NCI-H1092 treated with DMSO at 0.1 percent for 48 hours (cell line): ENCODE measurements at places on chromosomes 13 and 19.

GRCh38 chr19:44517146-44517545, 12.3 kb downstream of the CEACAM20 start:
- DNase-seq: no peak

DNA sequence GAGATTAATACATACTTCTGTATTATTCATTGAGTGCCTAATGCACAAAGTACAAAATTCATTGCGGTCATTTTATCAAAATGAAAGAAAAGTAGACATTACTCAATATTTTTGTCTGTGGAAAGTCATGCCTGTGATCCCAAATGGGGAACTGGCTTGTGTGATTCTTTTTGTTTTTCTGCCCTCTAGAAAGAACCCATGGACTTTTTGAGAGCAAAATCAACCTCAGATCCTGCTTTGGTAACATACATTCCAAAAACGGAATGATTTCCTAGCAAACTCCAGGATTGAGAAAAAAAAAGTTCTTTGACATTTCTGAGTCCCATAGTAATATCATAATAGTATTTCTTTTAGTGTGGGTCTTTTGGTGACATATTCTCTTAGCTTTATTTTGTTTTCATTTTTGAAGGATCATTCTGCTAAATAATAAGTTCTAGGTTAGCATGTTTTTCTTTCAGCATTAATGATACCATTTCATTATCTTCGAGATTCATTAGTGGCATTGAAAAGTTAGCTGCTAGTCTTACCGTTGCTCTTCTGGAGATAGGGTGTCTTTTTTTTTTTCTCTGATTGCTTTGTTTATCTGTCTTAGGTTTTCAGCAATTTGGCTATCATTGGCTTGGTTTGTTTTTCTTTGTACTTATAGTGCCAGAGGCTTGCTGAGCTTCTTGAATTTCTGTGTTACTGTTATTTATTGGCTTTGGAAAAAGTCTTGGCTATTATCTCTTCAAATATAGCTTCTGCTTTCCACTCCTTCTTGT, 102.4 kb upstream of the CSNK1A1L start:
- no peak for DNase-seq

- no peak for DNase-seq
Observed at GRCh38 chr19:2336528-2337328, 8.2 kb downstream of the SPPL2B start.

DNA sequence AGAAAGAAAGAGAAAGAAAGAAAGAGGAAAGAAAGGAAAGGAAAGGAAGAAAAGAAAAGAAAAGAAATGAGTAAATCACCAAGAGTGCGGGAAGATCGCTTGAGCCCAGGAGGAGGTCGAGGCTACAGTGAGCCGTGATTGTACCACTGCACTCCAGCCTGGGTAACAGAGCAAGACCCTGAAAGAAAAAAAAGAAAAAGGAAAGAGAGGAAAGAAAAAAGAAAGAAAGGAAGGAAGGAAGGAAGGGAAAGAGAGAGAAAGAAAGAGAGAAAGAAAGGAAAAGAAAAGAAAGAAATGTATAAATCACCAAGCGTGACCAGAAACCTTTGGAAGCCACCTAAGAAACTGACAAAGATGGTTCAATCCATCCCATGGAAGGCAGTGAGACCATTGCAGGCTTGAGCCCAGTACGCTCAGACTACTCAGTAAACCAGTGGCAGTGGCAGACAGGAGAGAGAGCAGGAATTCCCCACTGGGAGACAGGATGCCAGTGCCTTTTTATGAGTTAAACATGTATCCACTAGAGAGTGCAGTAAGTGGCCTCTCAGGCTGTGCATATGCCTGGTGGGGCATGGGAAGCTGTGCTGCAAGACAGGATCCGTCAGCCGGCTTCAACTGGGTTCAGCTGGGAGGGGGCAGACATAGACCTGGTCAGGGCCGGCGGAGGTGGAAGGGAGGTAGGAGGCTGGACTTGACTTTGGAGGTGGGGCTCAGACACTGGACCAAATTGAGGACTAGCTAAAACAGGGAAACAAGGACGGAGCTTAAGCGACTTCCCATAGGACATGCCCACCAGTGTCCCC, 4.8 kb downstream of the GPR42 start:
- no peak for DNase-seq

GRCh38 chr13:83532809-83533208, 349.5 kb downstream of the SLITRK1 start:
- DNase-seq: no peak

DNA sequence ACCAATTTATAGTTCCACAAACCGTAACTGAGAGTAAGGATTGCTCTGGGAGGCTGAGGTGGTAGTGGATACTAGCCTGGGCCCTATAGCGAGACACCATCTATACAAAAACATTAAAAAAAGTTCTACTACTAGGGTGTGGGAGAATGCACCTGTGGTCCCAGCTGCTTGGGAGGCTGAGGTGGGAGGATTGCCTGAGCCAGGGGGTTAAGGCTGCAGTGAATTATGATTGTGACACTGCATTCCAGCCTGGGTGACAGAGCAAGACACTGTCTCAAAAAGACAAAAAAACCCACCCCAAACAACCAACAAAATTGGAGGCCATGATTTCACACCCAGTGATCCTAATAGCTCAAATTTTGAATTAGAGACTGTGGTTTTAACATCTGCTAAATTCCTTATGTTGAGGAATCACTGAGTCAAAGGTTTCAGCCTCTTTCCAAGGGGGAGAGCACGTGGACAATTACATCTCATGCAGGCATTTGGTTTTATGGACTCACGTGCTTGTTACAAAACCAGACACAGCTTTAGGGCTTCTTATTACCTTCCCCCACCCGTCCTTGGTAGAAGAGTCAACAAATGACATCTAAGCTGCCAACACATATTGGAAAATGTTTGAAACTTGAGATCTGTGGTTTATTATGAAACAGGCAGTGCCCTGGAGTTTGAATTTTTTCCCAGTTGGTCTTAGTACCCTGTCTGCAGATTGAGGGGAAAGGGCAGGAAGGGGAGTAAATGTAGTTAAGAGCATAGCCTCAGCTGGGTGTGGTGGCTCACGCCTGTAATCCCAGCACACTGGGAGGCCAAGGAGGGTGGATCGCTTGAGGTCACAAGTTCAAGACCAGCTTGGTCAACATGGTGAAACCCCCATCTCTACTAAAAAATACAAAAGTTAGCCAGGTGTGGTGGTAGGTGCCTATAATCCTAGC, 18.5 kb downstream of the CYP2A6 start:
- no peak for DNase-seq

GRCh38 chr13:109383683-109384082, 402.7 kb downstream of the IRS2 start:
- DNase-seq: no peak

- DNase-seq: no peak
Observed at GRCh38 chr13:78238911-78239310, 320.3 kb upstream of the EDNRB start.

GRCh38 chr19:3575260-3575741, 2.6 kb downstream of the HMG20B start:
- DNase-seq: peak; percentile 20

- DNase-seq: no peak
Observed at GRCh38 chr13:66264971-66265370, 965.2 kb downstream of the PCDH9 start.

- DNase-seq: no peak
Observed at GRCh38 chr13:20288561-20288960, 56.4 kb upstream of the GJB6 start.

GRCh38 chr13:65095161-65096082, 2134.7 kb downstream of the PCDH9 start:
- DNase-seq: no peak

- no peak for DNase-seq
Observed at GRCh38 chr13:59112221-59112718, 1051.5 kb downstream of the DIAPH3 start.

DNA sequence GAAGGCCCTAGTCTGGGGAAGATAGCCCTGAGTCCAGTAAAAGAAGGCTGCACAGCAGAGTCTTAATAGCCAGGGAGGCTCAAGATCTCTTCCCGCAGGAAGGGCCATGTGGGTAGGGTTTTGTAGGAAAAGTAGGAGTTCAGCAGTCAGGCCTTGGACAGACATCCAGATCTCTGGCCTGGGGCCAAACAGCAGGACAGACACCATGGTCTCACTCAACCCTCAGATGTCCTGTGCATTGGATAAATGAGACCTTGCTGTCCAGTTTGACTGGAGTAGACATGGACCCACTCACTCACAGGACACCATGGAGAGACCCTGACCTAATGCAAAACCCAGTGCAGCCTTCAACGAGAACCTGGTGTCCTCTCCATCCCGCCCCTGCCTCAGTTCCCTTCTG, 3.9 kb downstream of the OCEL1 start:
- no peak for DNase-seq
